ENCODE measurements at places on chromosomes 13 and 19.

- peak; percentile 44 for DNase-seq
These were observed 546 bp downstream of the UBXN6 start for GRCh38 chr19:4456843-4457653.

GRCh38 chr13:43792076-43792881 is 5.5 kb upstream of the ENOX1 start:
- no peak for DNase-seq

DNA sequence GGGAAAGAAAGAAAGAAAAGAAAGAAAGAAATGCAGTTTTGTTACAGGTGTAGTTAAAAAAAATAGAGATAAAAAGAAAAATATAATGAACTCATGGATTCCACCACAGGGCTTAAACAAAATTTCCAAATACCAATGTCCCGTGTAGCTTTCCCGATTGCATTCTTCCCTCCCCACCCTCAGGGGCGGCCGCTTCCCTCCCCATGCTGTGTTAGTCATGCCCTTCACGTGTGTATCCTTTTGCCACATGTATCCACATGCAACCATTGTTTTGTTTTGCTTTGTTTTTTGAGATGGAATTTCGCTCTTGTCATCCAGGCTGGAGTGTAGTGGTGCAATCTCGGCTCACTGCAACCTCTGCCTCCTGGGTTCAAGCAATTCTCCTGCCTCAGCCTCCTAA is 3.6 kb upstream of the KMT5C start:
- DNase-seq = no peak

GRCh38 chr13:39107561-39107960 is 69.3 kb downstream of the NHLRC3 start:
- DNase-seq = no peak

GRCh38 chr19:54392105-54392504 is 23.2 kb upstream of the TTYH1 start:
- no peak for DNase-seq

GRCh38 chr13:69389899-69390298 is 717.7 kb upstream of the ATXN8OS start:
- no peak for DNase-seq

- DNase-seq = peak; percentile 15
These were observed 82.9 kb downstream of the ZNF737 start for GRCh38 chr19:20482721-20483120.

DNA sequence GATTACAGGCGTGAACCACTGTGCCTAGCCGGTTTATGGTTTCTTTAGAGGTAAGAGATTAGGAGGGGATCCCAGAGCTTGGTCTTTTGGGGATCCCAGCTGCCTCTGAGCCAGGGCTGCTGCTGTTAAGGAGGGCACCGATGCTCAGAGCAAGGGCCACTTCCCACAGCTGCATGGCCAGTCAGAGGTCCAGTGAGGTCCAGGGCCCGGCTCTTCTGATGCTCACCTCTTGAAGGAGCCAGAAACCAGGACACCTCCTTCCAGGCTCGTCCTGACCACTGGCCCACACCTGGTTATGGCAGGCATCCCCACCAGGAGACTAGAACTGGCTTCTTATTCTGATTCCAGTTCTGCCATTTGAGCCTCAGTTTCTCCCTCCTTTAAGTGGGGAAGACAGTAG is 149.0 kb downstream of the TEX29 start:
- no peak for DNase-seq

- no peak for DNase-seq
These were observed 32.1 kb downstream of the SLC25A30 start for GRCh38 chr13:45385907-45386553.

DNA sequence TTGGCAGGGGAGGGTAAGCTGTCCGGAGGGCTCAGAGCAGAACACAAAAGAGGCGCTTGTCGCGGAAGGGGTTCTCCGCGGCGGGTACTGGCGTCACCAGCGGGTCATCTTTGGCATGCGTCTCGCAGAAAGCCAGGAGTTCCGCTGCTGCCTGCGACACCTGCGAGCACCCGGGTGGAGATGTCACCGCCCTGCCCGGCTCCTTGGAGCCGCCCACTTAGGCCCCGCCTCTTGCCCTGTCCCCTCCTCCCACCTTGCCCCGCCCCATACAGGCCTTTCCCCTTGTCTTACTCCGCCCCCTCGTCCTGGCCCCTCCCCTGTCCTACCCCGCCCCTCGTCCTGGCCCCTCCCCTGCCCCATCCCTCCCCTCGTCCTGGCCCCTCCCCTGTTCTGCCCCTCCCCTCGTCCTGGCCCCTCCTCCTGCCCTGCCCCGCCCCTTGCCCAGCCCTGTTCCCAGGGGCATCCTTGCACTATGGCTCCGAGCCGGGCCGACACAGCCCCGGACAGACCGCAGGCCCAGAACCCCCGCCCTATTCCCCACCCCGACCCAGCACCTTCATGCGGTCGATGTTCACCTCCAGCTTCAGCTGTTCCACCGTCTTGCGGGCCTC is 1.9 kb downstream of the GNG8 start:
- peak; percentile 87 for DNase-seq

DNA sequence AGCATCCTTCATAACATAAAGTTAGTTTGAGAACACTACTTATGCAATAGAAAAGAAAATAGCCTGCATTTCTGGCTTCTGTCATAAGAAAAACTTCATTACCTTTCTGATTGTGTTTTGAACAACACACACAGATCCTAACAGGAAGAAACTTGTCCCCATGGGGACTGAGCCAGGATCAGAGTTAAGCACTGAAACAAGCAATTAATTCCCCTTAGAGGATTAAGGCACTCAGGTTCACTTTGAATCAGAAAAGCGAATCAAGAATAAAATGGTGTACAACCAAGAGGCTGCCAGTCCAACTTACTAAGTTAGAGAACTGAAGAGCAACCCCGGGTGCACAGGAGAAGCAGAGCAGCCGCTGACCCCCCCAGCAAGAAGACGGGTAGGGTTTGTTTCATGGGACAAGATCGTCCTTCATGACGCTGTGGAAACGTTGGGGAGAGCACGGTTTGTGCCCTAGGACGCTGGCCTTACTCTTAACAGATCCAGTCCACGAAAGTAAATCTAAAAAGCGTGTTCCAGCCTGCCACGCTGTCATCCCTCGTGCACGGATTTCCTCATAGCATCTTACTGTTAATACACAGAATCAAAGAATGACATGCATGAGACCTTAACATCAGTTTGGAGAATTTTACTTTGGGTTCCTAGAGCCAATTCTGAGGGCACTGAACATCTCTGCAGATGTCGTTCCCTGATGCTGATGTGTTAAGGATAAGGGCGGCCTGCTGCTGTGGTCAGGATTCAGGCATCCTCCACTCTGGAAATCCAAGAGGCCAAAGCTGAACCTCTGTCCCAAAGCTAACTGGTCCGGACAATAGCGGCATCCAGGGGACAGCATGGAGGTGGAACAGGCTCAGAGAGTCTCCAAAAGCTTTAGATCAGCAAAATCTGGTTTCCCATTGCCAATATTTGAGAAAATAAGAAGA is 46.4 kb downstream of the GGACT start:
- peak; percentile 44 for DNase-seq

GRCh38 chr13:58126496-58126895 is 495.0 kb downstream of the PCDH17 start:
- DNase-seq = no peak

DNA sequence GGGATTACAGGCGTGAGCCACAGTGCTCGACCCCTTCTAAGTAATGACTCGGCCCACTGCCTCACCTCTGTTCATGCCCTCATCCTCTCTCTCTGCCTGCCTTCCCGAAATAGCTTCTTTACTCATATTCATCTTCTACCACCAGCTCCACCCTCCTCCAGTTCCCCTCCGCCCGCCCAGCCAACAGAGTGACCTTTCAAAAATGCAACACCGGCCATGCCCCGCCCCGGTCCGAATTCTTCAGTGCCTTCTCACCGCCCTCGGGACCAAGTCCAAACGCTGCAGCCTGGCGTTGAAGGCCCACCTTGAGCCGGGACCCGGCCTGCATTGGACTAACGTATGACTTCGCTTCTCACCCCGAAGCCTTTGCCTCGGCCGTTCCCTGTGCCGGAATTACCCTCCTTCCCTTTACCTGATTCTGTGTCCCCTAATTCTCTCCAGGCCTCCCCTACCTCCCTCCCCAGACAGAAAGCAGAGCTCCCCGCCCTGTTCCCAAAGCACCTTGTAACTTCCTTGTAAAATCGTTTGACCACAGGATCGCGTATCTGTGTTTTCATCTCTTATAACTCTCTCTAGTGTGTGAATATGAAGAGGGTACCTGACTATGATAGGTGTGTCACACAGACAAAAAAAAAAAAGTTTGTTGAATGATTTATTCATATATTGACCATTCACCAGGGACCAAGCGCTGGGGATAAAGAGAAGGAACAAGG is 8.1 kb upstream of the MUC16 start:
- DNase-seq = no peak

- DNase-seq = no peak
These were observed 7.2 kb downstream of the KRTDAP start for GRCh38 chr19:35483089-35483488.

- no peak for DNase-seq
These were observed 2.8 kb downstream of the FXYD3 start for GRCh38 chr19:35118268-35119020.

GRCh38 chr19:11031421-11032070 is 57.7 kb upstream of the LDLR start:
- no peak for DNase-seq

- no peak for DNase-seq
These were observed 67.3 kb downstream of the PCDH17 start for GRCh38 chr13:57698851-57699250.

DNA sequence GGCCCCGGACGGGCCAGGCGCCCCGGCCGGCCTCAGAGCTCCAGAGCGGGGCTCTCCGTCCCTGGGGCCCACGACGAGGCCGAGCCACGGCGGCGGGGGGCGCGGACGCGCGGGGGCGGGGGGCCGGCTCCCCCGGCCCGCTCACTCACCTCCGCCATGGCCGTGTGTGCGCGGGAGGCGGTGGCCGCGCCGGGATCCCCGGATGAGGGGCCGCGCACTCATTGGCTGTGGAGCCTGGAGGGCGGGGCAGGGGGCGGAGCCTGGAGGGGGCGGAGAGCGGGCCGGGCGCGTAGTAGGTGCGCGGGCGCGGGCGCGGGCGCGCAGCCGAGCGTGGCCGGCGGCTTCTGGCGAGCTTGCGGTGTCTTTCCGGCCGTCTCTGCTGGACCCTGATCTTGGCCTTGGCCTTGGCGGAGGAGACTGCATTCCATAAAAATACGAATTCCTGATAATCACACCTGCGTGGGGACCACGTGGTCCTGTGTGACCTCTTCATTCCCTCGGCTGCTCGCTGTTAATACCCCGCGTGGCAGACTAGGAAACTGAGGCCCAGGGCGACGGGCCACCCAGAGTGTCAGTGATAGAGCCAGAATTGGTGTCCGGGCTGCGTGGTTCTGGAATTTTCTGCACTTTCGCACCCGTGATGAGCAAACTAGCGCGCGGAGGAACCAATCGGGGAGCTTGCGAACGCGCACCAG is at the start of gene MIER2:
Gene MIER2 (minus strand): TSS at position 172 of the 695 bp plus-strand sequence. CDS start 14 bp downstream, at position 158.
- DNase-seq = peak; percentile 100

DNA sequence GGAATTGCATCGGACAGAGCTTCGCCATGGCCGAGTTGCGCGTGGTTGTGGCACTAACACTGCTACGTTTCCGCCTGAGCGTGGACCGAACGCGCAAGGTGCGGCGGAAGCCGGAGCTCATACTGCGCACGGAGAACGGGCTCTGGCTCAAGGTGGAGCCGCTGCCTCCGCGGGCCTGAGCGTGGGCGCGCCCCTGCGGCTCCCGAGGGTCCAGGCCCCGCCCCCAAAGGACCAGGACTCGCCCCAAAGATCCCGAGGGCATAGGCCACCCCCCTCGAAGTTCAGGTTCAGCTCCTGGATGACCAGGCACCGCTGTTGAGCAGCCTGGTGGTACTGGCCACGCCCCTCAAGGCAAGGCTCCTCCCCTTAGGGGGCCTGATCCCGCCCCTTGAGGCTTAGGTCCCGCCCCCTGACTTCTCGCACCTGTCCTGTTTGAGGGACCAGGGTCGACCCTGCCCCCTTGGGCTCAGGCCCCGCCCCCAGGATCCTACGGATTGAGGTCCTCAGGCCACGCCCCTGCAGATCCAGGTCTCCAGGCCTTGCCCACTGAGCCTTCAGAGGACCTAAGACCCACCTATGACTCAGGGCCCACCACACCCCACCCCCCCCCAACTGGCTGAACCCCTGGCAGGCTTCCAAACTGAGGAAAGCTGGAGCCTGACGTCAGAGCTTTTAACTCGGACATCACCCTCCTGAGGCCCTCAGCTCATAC is 43.1 kb downstream of the CYP4F22 start:
- no peak for DNase-seq

GRCh38 chr13:99970651-99971575 is 654 bp downstream of the ZIC5 start:
- DNase-seq = no peak

DNA sequence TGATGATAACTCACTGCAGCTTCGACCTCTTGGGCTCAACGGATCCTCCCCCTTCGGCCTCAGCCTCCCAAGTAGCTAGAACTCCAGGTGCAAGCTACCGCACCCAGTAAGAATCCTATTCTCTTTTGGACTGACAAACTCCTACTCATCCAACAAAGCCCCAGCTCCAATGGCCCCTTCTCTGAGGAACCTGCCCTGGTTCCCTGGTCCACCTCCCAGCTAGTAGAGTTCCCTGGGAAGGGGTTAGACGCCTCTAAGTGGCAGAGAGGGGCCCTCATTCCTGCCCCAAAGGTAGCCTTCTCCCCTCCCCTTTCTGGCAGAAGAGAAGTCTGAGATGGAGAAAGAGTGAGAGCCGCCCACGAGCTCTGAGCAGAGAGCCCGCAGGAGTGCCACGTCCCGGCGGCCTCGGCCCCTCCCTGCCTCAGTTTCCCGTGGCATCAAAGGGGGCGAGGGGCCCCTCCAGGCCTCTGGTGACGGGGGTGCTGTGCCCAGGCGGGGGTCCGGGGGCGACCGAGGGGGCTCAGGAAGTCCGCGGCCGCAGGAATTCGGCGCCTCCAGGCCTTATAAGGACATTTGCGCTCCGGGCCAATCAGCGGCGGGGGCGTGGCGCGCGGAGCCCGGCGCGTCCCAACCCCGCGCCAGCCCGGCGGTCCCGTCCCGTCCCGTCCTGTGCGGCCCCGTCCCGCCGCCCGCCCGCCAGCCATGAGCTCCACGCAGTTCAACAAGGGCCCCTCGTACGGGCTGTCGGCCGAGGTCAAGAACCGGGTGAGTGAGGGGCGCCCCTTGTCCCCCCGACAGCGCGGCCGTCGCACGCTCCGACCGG is at the start of gene CNN2:
Gene CNN2 (plus strand): TSS at position 649 of the 823 bp plus-strand sequence. CDS start 54 bp downstream, at position 703.
- DNase-seq = peak; percentile 92

DNA sequence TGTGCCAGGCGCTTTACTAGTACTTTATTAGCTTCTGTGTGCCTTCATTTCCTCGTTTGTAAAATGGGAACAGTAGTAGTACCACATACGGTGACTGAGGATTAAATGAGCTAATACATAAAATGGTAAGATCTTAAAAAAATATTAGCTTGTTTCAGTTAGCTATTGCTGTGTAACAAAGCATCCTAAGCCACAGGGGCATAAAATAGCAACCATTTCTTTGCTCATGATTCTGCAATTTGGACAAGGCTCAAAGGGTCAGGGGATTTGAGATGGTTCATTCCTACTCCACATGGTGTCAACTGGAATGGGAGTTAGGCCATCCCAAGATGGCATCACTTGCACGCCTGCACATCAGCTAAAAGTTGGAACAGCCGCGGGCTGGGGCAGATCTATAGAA is 13.3 kb downstream of the DYRK1B start:
- DNase-seq = no peak

All from H1 (cell line).